EH (cell line): ENCODE measurements at places on chromosomes 1 and 21.

DNA sequence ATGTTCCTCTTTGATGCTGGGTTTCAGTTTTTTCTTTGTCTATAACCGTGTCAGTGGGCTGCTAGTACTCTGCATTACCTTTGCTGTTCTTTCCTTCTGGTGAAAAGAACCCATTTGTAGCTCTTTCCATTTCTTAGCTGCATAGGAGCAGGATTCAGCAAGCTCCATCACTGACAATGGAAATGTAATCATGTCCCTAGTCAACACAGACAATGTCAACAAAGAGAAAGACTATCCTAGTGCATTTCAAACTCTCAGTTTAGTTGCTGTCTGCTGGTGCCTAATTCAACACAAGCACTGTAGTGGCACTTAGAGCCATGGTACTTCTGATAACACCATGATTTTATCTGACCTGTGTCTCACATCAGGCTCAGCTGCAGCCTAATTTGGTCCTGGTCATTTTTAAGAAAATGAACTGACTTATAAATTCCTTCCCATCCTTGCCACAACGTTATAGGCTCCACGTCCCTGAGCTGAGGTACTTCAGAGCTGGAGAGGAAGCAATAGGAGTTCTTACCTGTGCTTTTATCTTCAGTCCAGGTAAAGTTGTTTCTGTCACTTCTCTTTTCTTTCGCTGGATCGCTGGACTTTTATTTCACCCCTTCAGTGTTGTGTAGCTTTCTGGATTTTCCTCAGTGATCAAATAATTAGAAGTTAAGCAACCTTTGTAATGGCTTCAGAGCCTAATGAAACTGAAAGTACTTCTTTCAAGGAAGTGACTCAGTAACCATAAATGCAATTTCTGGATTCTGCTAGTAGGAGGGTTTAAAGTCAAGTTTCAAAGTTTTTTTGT lies at the start of gene GBP3:
Gene GBP3 (minus strand): TSS at position 700 of the 793 bp plus-strand sequence. CDS start 2,145 bp downstream, outside the sequence.
- peak; percentile 69 for DNase-seq

- no peak for DNase-seq
These were observed 22.8 kb downstream of the ATP6V1G3 start for GRCh38 chr1:198517623-198518199.

DNA sequence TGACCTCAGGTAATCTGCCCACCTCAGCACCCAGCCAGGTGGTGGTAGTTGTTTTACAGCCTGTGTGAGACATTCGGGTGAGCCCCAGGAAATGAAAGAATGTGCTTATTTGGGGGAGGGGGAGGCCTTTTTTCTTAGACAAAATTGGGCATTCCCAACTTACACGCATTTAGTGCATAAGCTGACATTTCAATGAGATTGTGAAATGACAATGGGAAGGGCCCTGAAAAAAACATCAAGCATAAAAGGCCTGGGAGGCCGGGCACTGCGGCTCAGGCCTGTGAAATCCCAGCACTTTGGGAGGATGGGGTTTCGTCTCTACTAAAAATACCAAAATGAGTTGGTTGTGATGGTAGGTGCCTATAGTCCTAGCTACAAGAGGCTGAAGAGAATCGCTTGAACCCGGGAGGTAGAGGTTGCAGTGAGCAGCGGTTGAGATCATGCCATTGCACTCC lies 5.0 kb downstream of the GAS5 start:
- DNase-seq: peak; percentile 34

GRCh38 chr1:53718443-53718842 lies 20.5 kb downstream of the GLIS1 start:
- peak; percentile 35 for DNase-seq

DNA sequence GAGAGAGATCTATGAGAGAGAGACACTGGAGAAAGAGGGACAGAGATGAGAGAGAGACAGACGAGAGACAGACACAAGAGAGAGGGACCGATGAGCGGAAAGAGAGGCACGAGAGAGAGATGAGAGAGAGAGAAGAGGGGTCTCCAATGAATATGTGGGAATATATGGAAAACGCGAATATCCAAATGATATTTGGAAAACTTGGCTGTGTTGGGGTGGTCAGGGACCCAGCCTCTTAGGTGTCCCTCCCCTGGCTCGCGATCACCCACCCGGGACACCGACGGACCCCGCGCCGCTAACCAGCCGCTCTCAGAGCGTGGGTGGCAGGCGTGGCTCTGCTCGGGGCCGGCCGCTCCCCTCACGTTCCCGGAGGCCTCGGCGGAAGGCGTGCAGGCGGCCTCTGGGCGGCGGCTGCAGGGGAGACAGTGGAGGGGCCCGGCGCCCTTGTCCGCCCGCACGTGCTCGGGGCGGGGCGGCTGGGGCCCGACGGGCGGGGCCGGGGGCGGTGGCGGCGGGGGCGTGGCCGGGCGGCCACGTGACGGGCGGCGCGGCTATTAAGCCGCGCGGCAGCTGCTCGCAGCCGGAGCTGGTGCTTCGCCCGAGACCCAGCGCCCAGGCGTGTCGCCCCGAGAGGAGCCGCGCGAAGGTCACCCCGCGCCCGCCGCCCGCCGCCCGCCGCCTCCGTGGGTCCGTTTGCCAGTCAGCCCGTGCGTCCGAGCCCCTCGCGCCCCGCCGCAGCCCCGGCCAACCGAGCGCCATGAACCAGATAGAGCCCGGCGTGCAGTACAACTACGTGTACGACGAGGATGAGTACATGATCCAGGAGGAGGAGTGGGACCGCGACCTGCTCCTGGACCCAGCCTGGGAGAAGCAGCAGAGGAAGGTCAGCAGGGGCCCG lies at the start of gene ACTN2:
Gene ACTN2 (plus strand): TSS at position 583 of the 898 bp plus-strand sequence. CDS start 175 bp downstream, at position 758.
- DNase-seq: peak; percentile 15

GRCh38 chr1:112603541-112603940 lies 15.4 kb downstream of the ST7L start:
- DNase-seq: no peak

- no peak for DNase-seq
These were observed 28.6 kb upstream of the CITED4 start for GRCh38 chr1:40890771-40891170.

GRCh38 chr1:59025898-59026426 lies 242.1 kb upstream of the JUN start:
- DNase-seq: peak; percentile 52

GRCh38 chr1:52477876-52478275 lies 73.5 kb downstream of the PRPF38A start:
- no peak for DNase-seq

DNA sequence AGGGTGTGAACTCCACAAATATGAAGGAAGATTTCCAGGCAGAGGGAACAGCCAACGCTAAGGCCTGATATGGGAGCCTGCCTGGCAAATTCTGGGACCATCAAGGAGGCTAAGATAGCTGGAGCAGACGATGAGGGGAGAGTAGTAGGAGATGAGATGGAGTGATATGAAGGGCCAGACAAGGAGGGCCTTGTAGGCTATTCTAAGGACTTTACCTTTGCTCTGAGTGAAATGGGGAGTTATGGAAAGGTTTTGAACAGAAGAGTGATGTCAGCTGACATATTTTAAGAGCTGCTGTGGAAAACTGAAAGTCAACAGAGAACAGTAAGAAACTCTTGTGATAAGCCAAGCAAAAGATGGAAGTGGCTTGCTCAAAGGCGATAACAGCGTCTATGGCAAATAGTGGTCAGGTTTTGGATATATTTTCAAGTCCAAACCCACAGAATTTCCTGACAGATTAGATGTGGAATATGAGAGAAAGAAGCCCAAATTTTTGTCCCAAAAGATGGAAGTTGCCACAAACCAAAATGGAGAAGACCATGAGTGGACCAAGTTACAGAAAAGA lies 2.1 kb upstream of the TP53BP2 start:
- no peak for DNase-seq

GRCh38 chr21:44931137-44931500 lies 8.7 kb upstream of the SLX9 start:
- peak; percentile 40 for DNase-seq

- no peak for DNase-seq
These were observed 332.9 kb downstream of the PCP4 start for GRCh38 chr21:40200126-40200525.

DNA sequence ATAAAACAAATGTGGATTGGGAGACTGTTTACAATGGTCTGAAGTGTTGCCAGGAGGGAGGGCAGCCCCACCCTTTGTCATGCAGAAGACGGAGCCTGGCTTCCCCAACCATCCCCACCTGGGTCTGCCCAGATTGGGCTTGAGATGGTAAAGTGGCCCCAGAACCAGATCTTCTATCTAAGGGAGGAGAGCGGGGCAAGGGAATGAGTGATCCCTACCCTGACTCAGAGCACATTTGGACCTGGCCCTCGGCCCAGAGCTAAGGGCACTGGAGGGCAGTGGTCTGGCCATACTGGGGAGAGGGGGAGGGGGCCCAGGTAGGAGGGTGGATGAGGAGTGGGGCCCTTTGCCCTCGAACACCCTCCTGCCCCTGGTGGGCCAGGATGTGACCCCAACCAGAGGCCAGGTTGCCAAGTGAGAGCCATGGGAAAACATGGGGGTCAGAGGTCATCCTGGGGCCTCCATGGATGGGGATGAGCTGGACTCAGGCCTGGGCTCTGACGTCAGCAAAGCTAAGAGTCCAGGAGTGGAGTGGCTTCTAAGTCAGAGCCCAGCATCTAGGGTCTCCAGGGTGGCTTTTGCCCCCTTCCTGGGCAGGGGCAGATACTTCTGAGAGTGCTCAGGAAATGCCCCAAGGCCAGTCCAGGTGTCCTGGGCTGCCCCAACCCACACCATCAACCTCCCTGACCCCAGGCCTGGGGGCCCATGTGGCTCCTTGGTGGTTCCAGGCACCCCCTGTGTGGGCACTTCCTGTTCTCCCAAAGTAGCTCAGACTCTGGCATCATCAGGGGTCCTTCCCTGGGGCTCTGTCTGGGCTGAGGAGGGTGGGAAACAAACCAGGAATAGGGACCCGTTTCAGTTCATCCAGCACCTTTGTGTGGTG lies 1.6 kb upstream of the LEFTY1 start:
- no peak for DNase-seq
